ENCODE measurements at places on chromosomes 7 and 10.

DNA sequence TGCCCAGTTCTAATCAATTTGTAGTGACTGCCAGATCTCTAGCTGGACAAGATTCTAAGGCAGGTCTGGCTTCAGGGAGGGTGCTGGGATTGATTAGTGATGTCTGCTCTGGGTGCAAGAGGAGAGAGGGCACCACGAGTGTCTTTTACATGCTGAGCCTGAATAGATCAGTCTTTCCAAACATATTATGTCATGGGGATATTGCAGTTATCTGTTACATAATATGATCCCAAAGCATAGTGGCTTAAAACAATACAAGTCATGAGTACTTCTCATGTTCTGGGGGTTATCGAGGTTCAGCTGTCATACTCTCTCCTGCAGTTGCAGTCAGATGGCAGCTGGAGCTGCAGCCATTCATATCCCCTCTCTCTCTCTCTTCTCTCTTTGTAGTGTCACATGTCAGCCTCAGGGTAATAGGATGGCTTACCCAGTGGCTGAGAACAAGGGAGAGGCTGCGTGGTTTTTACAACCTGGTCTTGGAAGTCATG lies 26.0 kb downstream of the SLC29A3 start:
- no peak for DNase-seq

DNA sequence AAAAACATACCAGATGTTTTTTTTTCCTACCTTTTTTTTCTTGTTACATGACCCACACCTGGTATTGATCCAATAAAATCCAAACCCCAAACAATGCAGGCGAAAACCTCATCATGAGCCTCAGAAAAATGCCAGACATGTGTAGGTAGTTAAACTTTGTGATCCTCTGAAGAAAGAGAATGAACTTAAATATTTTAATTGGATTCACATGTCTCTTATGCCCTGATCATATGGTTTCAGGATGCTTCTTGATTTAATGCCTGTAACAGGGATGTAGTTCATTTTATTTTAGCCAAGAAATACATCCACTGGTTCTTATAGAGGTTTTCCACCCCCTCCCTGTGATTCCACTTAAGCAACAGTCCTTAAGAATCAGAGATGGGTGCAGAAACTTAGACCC lies 451.6 kb downstream of the TYW1 start:
- DNase-seq: no peak

DNA sequence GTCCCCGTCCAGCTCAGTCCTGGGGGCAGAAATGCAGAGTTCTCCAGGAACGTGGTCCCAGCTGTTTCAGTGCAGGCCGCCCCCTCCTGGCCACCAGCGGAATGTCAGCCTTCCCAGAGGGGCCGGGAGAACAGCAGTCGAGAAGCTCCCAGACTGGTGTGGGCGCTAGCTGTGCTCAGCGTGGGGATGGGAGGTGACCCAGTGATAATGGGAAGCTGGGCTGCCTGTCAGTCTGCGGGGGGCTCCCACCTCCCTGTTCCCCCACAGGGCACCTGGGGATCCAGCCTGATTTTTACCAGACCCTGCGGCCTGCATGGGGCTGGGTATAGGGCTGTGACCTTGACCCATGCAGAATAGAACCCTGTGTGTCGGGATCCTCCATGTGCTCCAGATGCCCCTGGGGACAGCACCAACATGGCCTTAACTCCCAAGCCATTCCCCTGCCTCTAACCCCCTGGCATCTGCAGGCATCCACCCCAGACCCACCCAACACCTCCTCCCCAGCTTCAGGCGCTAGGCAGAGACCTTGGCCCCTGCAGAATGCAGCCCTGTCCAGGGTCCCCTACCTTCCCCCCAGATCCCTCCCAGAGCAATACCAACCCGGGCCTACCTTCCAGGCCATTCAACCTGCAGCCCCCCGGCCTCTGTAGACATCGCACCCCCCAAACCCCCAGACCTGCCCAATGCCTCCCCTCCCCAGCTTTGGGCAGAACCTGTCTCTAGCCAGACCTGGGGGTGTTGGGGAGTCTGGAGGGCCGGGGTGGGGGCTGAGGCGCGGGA lies 880 bp upstream of the ELN start:
- DNase-seq: peak; percentile 29

DNA sequence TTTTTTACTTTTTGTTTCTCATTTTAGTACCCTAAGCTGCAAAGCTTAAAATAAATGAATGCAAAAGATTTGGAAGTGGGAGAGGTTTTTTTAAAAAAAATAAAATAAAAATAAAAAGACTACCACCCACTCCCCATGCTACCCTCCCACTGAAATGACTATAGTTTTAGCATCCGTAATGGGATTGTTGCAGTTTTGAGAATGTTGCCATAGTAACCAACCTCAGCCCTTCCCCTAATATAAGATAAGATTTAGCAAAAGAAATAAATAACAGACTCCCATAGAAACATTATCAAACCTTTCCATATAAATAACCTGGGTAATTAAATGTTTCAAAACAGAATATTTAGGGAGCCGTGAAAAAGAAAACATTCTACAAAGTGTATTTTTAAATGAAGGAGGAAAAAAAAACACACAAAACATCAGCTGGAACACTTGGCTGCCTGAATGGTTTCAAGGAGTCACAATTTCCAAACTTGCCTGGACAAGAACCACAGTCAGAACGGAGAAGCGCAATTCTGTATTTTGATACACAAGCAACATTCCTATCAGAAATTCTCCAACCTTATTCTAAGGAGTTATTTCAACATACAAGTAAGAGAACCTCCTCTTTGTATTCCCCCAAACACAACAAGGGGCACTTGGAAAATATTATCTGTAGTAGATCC lies 57.4 kb downstream of the DGKI start:
- no peak for DNase-seq

DNA sequence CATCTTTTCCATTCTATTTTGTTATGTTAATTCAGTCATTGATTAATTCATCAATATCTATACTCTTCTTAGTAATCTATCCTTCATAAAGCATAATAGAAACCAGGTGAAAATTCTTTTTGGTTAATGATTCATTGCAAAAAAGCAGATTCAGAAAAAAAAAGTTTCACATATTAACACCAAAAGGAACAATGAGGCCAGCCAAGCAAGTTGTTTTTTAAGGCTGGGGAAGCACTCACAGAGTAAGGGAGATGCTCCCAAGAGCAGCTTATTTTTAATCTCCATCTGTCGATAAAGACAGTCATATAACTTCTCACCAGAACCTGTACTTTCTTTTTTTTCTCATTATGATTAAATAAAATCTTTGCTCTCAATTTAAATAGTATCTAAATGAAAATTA lies 95.8 kb downstream of the CACNA2D1 start:
- DNase-seq: no peak

DNA sequence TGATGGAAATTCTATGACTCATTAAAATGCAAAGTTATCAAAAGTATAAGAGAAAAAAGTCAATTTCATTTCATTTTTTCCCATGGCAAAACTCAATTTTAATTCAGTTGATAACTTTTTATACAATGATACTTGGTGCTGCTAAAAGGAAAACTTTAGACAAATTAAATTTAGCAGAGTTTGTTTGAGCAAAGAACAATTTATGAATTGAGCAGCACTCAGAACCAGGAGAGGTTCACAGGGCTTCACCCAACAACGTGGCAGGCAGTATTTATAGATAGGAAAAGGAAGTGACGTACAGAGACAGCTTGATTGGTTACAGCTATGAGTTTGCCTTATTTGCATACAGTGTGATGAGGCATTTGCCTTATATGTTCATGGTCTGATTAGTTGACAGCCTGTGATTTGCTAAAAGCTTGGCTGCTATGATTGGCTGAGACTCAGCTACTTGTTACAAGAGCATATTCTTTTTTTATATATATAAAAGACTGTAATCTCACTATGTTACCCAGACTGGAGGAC lies 157.2 kb upstream of the CELF2 start:
- no peak for DNase-seq

DNA sequence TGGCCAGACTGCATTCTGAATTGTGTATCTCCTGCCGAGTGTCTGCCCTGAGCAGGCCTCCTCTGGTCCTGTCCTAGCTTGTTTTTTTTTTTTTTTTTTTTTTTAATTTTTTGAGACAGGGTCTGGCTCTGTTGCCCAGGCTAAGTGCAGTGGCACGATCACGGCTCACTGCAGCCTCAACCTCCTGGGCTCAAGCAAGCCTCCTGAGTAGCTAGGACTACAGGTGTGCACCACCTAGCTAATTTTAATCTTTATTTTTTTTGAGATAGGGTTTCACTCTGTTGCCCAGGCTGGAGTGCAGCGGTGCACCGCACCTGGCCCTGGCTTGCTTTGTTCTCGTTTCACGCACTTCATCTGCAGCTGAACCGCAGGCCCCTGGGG lies 23.5 kb downstream of the COL26A1 start:
- no peak for DNase-seq

DNA sequence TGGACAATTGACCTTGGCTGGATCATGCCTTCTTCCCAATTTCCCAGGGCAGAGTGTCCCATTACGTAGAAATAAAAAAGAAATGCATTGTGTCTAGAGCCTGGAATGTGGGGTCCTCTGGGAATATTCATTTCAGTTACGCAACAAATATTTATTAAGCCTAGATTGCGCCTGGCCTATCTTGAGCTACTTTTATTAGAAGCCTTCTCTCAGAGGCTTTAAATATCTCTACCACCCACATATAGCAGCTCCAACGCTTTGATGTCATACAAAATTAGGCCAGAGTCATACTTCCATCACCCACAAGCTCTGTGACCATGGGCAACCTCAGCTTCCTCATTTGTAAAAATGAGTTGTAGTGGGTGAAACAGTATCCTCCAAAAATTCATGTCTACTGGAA lies 24.9 kb upstream of the CARD11 start:
- no peak for DNase-seq

DNA sequence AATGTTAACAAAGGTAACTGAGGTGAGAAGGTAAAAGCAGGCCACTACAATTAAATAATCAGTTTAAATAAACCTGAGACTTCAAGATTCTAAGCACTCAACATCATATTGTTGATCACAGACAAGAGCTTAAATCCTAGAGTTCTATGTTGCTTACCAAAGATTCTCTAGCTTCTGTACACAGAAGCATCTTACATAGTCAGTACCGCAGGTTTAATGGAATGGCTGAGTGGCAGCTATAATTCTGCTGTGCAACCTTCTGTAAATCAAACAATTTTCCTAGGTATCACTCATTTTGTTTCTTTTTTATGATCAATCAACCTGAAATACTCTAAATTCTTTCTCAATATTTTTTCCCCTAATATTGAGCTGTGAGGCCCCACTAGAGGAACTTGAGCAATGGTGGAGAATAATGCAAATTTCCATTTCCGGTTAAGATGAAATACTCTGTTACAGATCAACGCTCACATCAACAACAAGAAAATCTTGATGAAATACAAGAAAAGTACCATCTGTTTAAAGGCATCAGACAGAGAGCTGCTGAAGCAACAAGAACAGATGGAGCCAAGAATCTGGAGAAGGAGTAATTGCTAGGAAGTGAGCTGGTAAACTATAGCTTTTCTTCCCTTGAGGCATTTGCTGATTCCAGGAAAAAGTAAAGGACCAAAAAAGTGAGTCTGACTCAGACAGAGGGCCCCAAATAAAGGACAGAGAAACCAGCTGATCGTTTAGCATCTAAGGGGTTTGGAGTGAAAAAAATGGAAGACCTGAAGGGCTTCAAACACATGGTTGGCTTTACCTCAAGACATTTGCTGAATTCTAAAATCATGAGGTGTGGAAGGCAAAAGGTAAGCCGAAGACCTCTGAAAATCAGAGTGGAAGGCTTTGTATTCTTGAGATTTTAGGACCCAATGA lies 22.6 kb downstream of the PNPLA8 start:
- peak; percentile 37 for DNase-seq

- DNase-seq: no peak
These were observed 417.5 kb upstream of the ZMIZ1 start for GRCh38 chr10:78651287-78651686.

DNA sequence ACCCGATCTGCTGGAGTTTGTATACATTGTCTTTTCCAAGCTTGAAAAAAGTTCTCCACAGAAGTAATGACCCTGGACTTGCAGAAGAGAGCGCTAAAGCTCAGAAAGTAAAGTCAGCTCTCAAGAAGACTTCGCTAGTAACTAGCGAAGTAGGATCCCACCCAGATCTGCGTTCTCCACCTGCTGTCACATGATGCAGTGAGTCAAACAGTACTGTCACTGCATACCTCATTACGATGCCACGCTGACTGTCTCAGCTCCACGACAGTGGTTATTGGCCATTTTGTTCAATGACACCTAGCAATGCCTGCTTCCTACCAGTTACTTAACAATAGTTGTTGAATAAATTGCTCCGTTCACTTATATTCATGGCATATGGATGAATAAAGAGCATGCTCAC lies 29.7 kb upstream of the SEC61G start:
- peak; percentile 70 for DNase-seq

GRCh38 chr7:22949944-22950343 lies 64.0 kb downstream of the HYCC1 start:
- DNase-seq: no peak

DNA sequence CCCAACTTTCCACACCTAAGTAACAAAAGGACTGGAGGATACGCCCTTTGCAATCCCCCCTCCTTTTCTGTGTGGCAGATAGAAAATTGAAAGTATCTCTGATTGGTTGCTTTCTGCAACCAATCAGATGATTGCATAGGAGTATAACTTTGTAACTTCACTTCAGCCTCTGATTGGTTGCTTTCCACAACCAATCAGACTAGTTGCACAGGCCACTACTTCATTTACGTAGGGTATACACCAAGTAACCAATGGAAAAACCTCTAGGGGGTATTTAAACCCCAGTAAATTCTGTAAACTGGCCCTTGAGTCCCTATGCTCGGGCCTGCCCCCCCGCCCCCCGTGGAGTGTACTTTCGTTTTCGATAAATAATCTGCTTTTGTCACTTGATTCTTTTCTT lies 1080.4 kb downstream of the CNTNAP2 start:
- DNase-seq: no peak

DNA sequence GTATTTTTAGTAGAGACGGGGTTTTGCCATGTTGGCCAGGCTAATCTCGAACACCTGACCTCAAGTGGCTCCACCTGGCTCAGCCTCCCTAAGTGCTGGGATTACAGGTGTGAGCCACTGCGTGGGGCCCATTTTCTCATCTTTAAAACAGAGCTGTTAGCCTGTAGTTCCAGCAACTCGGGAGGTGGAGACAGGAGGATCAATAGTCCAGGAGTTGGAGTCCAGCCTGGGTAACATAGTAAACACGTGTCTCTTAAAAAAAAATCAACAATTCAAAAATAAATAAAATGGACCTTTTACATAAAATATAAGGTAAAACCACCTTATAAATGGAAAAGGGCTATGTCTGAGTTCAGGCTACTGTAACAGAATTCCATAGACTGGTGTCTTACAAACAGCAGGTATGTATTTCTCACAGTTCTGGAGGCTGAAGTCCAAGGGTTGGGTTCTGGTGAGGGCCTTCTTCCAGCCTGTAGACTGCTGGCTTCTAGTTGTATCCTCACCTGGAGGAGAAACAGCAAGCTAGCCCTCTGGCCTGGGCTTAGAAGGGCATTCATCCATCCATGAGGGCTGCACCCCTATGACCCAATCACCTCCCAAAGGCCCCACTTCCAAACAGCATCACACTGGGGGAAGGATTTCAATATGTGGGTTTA lies 7.0 kb upstream of the PVRIG start:
- no peak for DNase-seq

DNA sequence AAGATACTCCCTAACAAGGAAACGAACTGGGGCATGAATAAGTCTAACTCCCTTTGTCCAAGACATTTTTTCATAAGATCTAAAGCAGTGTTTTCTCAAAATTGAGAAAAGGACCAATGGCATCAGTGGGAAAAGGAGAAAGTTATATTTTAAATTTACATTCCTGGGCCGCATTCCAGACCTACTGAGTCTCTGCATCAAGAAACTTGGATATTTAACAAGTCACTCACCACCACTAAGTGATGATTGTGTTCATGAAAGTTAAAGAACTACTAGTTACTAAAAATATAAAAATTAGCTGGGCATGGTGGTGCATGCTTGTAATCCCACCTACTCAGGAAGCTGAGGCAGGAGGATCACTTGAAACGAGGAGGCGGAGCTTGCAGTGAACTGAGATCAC lies 149.6 kb upstream of the MEOX2 start:
- DNase-seq: no peak

Data from AG09319 (cell line).